ENCODE measurements at places on chromosomes 2 and 18.

- no peak for DNase-seq
These were observed 38.3 kb downstream of the SFXN5 start for GRCh38 chr2:73033142-73033765.

- no peak for DNase-seq
These were observed 27.2 kb upstream of the RAPH1 start for GRCh38 chr2:203562268-203562667.

GRCh38 chr2:141871913-141872634 lies 258.7 kb downstream of the LRP1B start:
- DNase-seq = no peak

DNA sequence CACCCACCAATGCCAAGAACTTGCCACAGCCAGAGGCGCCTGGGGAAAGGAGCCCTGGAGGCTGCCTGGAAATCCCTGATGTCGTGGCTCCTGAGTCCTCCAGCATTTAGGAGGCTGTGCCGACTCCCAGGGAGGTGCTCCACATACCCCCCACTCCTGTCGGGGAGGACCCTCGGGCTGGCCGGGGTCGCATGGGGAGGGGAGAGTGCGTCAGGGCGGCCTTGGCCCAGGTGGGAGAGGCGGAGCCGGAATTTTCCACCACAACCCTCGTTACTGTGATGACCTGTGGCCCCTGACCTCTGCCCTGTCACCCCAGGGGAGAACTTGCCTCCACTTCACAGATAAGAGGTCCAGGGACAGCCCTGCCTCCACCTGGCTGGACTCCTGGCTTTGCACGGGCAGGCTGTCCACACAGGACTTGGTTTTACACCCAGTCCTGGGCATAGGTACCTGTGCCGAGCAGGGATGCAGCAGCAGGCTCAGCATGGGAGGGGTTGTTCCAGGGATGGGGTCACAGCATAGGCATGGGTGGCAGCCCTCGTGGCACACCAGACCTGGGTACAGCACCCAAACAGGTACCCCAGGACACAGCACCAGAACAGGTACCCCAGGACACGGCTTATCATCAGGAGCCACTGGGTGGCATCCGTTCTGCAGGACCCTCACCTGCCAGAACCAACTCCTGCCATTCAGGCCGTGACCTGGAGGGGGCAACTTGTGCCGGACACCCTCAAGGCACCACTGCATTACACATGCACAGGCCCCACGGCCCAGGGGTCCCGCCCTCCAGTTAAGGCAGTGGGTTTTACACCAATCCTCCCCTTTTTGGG lies 12.3 kb upstream of the AGXT start:
- DNase-seq = no peak

DNA sequence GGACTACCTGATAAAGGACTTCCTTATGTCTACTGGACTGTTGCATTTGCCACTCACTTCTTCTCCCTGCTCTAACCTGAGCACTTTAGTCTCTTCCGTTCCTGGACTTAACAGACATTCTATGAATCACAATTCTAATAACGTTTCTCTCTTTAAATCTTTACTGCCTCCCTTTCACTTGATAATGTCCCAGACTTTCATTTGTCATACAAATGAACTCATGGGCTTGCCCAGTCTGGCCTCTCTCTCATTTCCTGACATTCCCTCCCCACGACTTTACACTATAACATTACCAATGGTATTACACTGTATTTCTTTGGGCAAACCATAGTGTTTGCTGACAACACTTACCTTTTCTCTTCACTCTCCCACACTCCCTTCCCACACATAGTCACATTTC lies 540.7 kb upstream of the TMEFF2 start:
- no peak for DNase-seq

- no peak for DNase-seq
These were observed 3.4 kb downstream of the ACVR1C start for GRCh38 chr2:157625296-157625695.

DNA sequence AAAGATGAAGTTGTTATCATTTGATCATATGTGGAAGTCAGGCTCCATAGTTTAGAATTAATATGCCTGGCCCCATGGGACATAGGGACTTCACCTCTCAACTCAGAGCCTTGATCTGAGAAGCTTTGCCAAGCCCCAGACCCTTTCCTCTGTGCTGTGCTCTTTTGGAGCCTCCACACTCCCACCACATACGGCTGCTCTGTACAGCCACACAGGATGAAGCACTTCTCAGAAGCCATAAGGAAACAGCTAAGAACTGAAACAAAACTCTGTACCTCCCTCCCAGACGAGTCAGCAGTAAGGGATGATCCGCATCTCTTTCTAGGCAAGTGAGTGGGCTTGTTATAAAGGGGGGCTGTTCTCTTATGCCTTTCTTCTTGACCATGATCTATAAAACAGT lies 66.5 kb downstream of the CAB39 start:
- DNase-seq = no peak

DNA sequence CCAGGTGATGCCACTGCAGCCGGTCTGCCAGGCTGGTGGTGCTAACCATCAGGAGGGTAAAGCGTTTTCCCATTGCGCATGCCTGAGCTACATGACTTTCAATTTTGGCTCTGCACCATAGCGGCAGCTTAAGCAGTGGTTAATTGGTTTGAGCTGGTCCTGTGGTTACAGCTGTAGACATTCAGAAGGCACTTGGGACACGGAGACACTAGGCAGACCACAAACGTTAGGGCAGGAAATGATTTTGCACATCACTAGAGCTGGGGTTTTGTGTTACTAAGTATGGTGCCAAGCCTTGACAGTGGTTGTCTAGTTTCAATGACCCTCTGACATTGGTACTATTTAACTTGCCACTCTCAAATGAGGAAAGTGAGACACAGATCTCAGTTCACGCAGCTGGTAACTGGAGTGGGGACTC lies 28.9 kb upstream of the CNOT11 start:
- DNase-seq = no peak

- no peak for DNase-seq
These were observed 58.0 kb downstream of the CCDC88A start for GRCh38 chr2:55361465-55362189.

DNA sequence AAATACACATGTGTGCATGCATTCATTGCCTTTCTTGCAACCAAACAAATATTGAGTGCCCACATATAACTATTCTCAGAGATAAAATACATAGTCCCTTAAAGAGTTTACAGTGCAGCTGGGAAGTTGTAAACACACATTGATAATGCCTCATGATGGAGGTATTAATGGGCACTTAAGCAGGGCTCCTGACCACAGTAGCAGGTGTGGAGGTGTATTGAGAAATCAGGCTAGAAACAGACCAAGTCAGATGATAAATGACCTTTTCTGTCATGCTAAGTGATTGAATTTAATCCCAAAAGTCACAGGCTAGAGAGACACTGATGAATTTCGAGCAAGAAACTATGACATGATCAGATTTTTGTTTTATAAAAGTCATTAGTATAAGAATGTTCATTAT lies 157.7 kb downstream of the ZNF385B start:
- no peak for DNase-seq

DNA sequence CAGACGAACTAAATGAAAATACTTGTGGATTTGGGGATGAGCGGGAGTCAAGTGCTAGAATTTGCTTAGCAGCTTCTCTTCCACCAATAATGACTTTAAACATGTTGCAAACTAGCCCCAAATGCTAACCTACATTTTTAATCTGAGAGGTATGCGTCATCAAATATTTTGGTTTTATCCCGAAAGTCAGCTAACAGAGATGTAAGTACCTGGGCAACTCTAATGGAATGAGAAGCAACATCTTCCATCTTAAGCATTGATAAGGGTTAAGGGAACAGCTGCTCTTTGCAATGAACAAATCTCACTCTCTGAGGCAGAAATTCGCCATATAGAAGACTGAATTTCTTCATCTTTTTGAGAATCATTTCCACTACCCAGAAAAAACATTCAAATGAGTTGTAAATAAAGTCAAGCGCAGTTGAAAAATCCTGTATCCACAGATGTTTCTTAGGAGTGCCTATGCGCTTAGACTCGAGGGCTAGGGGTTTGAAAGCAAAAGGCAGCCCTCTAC lies 926 bp upstream of the YPEL5 start:
- no peak for DNase-seq

DNA sequence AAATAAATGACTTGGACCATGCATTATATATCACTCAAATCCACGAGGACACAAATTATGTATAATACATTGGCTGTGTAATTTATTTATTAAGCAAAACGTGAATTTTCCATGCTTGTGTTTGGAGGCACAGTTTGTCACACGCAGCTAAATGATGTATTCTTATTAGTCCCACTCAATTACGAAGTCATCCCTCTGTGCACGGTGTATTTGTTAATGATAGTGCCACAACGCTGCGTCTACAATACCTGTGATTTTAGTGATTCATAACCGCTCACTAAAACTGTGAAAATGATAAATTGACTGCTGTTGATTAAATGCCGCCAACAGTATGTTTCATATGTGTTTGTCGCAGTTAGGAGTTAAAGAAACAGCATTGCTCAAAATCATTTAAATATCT lies 358.3 kb downstream of the ZNF516 start:
- DNase-seq = no peak

DNA sequence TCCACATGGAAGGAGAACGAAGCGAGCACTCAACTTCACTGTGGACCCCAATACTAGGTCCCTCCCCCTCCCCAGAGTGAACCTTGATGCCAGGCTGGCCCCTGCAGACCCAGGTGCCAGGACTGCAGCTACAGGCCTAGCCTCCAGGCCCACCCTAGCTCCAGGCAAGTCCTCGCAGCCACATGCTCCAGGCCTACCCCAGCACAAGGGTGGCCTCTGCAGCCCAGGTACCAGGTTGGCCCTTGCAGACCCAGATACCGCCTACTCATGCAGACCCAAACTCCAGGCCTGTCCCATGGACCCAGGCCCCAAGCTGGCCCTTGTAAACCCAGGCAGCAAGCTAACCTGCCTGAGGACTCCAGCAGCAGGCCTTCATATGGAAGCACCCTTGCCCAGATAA lies 44.2 kb downstream of the KCNG2 start:
- no peak for DNase-seq

- DNase-seq = peak; percentile 58
These were observed 52.7 kb upstream of the MAPK4 start for GRCh38 chr18:50507120-50507590.

DNA sequence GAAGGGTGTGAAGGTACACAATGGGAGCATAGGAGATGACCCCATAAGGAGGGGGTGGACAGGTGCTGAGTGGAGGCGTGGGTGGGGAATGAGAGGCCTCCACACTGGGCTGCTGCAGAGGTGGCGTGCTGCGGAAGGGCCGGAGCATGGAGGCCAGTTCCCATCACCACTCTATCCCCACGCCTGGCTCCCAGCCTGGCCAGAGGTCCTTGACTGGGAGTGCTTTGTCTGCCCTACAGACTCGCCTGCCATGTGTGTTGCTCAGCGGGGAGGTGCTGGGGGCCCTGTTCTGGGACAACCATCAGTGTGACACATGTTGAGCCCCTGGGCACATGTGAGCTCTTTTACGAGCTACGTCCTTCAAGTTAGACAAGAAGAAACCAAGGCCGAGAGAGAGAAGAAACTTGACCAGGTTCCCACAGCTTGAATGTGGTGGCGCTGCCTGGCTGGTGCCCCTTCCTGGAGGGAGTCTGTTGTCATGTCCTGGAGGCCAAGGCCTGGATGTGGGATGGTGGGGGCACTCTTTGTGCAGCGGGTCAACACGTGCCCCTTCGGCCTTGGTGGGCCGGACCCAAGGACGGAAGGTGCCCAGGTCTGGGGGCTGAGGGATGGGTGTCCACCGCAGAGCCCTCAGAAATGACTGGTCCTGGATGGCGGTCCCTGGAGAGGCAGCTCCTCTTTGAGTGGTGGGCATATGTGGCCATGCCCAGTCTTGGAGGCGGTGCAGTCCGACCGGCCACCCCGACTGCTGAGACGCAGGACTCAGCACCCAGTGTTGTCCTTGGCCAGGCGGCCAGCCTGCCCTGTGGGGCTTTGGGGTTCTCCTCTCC lies 1.2 kb upstream of the INPP5D start:
- no peak for DNase-seq

GRCh38 chr2:197427986-197428385 lies 6.8 kb downstream of the SF3B1 start:
- DNase-seq = no peak

GRCh38 chr18:76581261-76581660 lies 86.2 kb upstream of the ZNF516 start:
- no peak for DNase-seq

DNA sequence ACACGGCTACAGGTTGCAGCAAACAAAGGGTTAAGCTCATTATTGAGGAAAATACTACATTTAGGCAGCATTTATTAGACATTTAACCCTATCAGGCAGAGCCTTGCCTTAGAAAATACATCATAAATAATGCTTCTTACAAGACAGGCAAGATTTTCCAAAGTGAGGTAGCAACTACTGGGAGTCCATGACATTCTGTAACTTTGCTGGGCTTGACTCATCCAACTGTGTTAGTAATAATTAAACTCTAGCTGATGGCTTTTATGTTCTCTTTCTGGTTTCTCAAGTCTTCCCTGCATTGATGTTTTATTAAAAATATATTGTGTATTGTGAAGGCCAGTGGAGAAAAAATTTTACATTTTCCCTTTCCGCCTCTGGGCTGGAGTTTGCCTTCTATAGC lies 291.3 kb downstream of the AFF3 start:
- no peak for DNase-seq

DNA sequence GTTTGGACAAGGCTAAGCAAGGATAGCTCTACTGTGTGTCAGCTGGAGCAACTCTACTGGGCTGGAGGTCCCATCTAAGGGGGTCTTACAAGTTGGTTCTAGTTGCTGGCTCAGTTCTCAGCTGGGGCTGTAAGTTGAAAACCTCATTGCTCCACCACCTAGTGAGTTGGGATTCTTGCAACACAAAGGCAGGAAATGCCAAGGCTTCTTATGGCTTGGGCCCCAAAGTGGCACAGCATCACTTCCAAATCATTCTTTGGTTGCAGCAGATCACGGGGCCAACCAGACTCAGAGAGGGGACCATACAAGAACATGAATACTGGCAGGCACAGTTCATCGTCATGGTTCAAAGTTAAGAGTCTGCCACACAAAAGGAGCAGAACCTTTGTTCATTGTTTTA lies 332.7 kb downstream of the LRRTM1 start:
- DNase-seq = no peak

GRCh38 chr2:100214265-100214971 lies 72.0 kb upstream of the AFF3 start:
- DNase-seq = peak; percentile 64

DNA sequence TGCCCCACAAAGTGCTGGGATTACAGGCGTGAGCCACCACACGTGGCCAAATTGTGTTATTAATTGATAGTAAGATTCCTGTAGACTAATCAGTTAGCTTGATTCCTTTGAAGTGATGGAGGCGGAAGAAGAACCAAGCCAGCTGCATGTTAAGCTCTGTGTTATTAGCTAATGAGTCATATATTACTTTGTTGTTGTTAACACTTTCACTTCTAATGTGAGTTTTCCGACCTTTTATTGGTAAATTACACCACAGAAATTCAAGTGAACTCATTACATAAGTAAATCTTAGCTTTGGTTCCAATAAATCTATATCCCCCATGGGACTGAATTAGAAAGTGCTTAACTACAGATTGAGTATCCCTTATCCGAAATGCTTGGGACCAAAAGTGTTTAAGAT lies 20.3 kb downstream of the CHMP1B start:
- no peak for DNase-seq

- DNase-seq = no peak
These were observed 108.7 kb upstream of the HS6ST1 start for GRCh38 chr2:128427413-128427755.

- DNase-seq = no peak
These were observed 1.1 kb downstream of the SULT1C4 start for GRCh38 chr2:108378851-108379250.

GRCh38 chr2:24491542-24492420 lies 727 bp downstream of the NCOA1 start:
- peak; percentile 77 for DNase-seq

Data from left ventricle myocardium superior (tissue), 1 donor.